ENCODE measurements at places on chromosomes 13 and 19. TPM values are rescaled to one million over a fixed set of nuclear protein-coding genes. Genes with fewer than 3 reads are reported as not detected.

- no peak for DNase-seq
- peaks cover 36% of the 10 kb centered on the region for H3K36me3 ChIP-seq
- H3K4me1 ChIP-seq: peaks cover 7% of the 10 kb centered on the region
- no peak overlapping the region for H3K27ac ChIP-seq
- H3K4me3 ChIP-seq: no peak overlapping the region
- H3K27me3 ChIP-seq: no peaks in the 10 kb centered on the region
These were observed 14.7 kb downstream of the ALOX5AP start for GRCh38 chr13:30750036-30750435.

Gene ZNF254
- 13.1 TPM for polyA plus RNA-seq

DNA sequence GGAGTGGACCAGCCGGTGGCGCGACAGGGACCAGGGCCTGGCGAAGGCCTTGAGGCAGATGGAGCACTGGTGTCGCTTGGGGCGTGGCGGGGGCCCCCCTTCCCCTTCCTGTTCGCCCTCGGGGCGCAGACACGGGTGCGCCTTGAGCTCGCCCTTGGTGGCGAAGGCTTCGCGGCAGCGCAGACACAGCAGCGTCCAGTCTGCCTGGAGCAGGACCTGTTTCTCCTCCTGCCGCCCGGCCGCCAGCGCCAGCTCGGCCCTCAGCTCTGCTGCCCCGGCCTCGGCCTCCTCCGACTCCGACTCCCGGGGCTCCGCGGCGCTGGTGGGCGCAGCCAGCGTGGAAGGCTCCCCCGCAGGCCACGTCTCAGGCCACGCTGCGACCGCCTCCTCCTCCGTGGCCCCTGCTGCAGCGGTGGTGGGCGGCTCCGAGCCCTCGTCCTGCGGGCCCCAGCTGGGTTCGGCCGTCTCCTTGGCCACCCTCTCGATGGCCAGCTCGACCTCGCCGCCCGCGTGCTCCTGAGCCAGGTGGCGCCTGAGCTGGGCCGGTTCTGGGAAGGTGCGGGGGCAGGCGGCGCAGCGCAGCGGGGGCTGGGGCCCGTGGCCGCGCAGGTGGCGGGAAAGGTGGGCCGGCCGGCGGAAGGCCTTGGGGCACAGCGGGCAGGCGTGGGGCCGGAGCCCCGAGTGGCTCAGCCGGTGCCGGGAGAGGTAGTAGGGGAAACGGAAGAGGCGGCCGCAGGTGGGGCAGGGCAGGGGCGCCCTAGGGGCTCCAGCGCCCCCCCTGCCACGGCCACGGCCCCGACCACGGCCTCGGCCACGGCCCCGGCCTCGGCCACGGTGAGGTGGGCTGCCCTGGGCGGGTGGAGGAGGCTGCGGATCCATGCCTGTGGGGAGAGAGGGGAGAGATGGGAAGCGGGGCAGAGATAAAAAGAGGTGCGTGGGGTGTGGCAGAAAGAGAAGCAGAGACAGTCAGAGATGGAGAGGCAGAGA, 1.6 kb downstream of the ZNF579 start:
- H3K27me3 ChIP-seq: no peaks in the 10 kb centered on the region
- H3K36me3 ChIP-seq: peaks cover 5% of the 10 kb centered on the region
- peaks cover 10% of the 10 kb centered on the region for H3K4me1 ChIP-seq
- H3K27ac ChIP-seq: no peak overlapping the region

- H3K27me3 ChIP-seq: no peaks in the 10 kb centered on the region
- H3K27ac ChIP-seq: no peak overlapping the region
- H3K4me1 ChIP-seq: no peaks in the 10 kb centered on the region
- no peak for DNase-seq
- H3K36me3 ChIP-seq: no peaks in the 10 kb centered on the region
- H3K4me3 ChIP-seq: no peak overlapping the region
These were observed 779.4 kb upstream of the SLITRK1 start for GRCh38 chr13:84661718-84662117.

GRCh38 chr19:3474010-3474409, 6.3 kb downstream of the SMIM24 start:
- no peak for DNase-seq
- no peaks in the 10 kb centered on the region for H3K27me3 ChIP-seq

DNA sequence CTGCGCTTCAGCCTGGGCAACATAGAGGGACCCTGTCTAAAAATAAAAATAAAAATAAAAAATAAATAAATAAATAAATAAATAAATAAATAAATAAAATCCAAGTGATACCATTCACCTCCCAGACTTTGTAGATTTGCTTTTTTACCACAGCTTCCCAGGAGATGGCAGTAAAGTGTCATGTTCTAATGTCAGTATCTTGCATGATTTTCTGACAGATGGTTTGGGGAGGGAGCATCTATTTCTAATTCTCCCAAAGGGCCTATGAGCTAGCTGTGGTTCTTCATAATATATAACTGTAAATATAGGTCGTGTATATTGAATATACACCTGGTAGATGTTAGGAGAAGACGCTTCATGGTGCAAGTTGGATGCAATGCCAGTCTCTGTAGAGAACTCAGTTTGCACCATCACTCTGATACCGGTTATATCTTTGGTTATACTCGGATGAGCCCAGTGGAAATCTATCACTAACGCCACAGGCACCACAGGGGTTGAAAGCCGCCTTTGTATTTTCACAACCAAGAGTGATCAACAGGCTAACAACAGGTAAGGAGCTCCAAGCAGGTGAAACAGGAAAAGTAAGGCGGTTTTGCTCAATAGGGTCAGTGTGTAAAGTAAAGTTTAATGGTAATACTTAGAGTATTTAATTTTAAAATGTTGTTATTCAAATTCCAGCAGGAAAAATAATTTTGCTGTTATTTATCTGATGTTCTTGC, 13.9 kb downstream of the APLP1 start:
- no peaks in the 10 kb centered on the region for H3K36me3 ChIP-seq
- H3K27me3 ChIP-seq: peaks cover 20% of the 10 kb centered on the region
- H3K4me1 ChIP-seq: peaks cover 2% of the 10 kb centered on the region
- H3K4me3 ChIP-seq: no peak overlapping the region

GRCh38 chr19:33416307-33417215, 43.1 kb downstream of the CEBPG start:
- no peak overlapping the region for H3K27ac ChIP-seq
- no peaks in the 10 kb centered on the region for H3K27me3 ChIP-seq
- DNase-seq: peak; percentile 20
- H3K4me3 ChIP-seq: no peak overlapping the region
- no peaks in the 10 kb centered on the region for H3K36me3 ChIP-seq

DNA sequence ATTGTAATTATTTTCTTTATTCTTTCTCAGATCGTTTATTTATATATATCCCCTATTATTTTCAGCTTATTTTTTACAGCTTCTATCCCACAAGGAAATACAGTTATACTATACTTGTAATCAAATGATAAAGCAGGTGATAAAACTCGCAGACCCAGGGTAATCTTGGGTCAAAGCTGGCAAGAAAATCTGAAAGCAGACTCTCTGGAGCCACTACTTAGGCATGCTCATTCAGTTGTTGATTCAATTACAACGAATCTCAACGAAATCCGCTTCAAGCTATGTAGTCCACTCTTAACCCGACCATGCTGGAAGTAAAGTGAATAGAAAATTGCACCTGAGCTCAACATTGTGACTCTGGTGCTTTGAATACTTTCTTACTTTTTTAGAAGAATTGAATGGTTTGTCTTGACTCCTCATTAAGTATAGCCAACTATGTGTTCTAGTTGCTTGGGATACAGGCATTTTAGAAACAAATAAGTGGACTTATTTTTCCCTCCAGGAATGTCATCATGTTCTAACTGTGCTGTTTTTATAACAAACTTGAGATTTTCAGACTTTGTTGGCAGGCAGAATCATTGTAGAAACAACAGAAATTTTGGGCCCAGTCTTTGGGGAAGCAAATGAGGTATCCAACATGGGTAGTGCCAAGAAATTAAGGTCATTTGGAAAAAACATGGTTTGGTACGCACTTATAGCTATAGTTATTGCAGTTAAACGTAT, 21.4 kb downstream of the ESD start:
- H3K27me3 ChIP-seq: no peaks in the 10 kb centered on the region
- no peak overlapping the region for H3K4me3 ChIP-seq
- no peaks in the 10 kb centered on the region for H3K4me1 ChIP-seq
- DNase-seq: no peak
- H3K27ac ChIP-seq: no peak overlapping the region

DNA sequence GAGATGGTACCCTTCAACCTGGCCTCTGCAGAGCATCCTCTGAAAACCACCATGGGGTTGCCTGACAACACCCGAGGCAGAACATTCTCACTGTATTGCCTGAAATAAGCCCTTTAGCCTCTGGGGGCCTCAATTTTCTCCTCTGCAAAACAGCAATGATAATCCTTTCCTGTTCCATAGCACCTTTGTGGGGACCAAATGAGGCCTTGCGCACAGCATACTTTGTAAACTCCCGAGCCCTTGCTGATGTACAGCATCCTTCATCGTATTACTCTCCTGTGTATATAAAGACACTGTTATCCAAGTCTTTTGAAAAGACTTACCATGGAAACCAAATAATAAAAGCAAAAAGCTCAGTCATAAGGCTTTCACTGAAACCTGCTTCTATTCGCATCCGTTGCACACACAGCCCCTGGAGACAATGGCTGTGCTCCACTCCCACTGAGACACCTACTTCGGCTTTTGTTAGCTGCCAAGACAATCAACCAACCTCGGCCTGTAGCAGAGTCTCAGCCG, 276.0 kb downstream of the FOXO1 start:
- no peak for DNase-seq
- no peaks in the 10 kb centered on the region for H3K27me3 ChIP-seq
- H3K4me1 ChIP-seq: peaks cover 7% of the 10 kb centered on the region
- H3K36me3 ChIP-seq: no peaks in the 10 kb centered on the region
- H3K27ac ChIP-seq: no peak overlapping the region

Gene ZNF555
- polyA plus RNA-seq: 4.2 TPM

GRCh38 chr19:2494084-2494446, 18.1 kb downstream of the GADD45B start:
- no peaks in the 10 kb centered on the region for H3K36me3 ChIP-seq
- H3K4me1 ChIP-seq: peaks cover 18% of the 10 kb centered on the region
- H3K27me3 ChIP-seq: peaks cover 84% of the 10 kb centered on the region
- no peak overlapping the region for H3K4me3 ChIP-seq

Gene ANGPTL8
- polyA plus RNA-seq: 0.16 TPM

All from thymus (tissue), 14 donors.